ENCODE measurements at places on chromosomes 2 and 18. TPM values are rescaled to one million over a fixed set of nuclear protein-coding genes. Genes with fewer than 3 reads are reported as not detected.

IMPACT gene
- 24.5 TPM for total RNA-seq

C2orf81 gene
- total RNA-seq, result 0.26 TPM

SGPP2 gene
- 9.7 TPM for total RNA-seq

DNA sequence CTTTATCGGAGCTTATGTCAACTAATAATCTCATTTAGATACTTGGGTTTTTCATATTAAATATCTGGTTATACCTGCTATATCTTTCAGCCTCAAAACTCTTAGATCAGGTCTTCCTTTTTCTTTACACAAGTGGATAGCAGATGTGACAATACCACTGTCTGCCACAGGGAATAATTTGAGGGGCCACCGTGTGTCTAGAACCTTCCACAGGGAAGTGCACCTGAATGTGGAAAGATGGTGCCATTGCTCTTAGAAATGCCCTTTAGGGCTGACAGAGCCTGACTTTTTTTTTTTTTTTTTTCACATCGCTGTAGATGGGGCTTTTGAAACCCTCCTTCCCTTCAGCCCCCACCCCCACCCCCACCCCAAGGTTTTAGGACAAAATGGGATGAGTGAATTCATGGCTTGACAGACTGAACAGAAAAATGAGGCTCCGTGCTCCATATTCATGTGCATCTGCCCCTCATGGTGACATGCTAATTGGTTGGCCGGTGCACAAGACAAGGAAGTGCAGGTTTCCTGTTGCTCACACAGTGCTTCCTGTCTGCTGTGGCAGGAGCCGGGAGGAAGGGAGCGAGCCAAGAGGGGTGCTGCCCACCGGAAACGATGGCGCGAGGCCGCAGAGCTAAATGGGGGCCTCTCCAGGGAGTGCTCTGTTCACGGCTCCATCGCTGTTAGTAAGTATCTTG, 246.0 kb downstream of the LDLRAD4 start:
- DNase-seq, result no peak

- no peak for DNase-seq
Observed at GRCh38 chr2:71948781-71949536, 198.7 kb downstream of the CYP26B1 start.

SFXN5 gene
- total RNA-seq, result 5.3 TPM

SLC4A5 gene
- total RNA-seq, result 0.90 TPM

GRCh38 chr2:203016716-203017115, 2.0 kb downstream of the NBEAL1 start:
- DNase-seq, result no peak

DNA sequence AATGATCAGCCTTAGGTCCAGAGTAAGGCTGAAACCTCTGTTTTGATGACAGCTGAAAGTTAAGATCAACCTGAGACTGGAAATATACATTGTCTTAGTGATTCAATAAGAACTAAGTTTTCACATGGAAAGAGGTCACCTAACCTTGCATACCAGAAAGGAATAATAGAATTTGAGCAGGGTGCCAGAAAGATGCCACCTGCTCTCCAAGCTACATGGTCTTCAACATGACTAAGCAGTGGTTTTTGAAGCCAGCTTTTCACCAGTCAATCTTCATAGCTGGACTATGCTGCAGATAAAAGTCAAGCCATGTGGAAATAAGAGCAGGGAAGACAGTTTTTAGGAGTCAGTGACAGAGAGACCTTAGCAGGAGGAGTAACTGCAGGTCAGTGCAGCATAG, 589.4 kb upstream of the SYT4 start:
- no peak for DNase-seq

- DNase-seq, result no peak
Observed at GRCh38 chr2:98388081-98388480, 41.8 kb downstream of the CNGA3 start.

IL1F10 gene
- total RNA-seq, result not detected

GRCh38 chr2:168166902-168167510, 80.4 kb downstream of the STK39 start:
- peak; percentile 89 for DNase-seq

- DNase-seq, result peak; percentile 51
Observed at GRCh38 chr18:44927127-44927849, 246.6 kb downstream of the SETBP1 start.

DNA sequence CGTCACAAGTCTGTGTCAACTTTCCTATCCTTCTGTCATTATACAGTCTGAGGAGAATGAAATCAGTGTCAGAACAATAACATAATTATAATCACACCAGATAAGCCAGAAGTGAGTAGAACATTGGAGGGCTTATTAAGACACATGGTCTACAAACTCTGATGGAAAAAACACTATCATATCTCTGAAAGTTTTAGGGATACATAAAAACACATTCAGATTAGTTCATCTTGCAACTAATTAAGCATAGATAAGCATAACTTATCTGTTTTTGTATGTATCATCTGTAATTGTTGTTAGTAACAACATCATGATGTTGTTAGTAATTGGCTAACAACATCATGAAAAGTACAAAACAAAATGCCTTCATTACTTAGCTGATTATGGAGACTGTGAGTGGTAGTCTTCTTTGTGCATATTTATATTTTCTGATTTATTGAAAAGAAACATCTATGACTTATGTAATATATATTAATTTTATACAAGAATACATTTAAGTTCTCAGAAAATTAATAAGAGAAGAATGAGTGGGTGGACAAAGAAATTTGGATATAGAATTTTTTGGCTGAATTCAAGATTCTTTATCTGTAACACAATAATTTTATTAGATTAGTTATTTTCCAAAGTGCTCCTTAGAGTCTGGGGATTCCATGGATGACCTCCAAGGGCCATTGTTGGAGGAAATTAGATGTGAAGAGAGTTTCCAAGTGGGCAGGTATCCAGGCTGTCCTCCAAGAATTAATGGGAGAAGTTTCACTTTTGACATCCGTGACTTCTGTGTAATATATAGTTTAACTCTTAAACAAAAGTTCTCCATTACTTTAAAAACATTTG, 16.9 kb upstream of the CCDC102B start:
- no peak for DNase-seq
